Esophagus mucosa (tissue), 1 donor: ENCODE measurements at places on chromosomes 12 and 14.

DNA sequence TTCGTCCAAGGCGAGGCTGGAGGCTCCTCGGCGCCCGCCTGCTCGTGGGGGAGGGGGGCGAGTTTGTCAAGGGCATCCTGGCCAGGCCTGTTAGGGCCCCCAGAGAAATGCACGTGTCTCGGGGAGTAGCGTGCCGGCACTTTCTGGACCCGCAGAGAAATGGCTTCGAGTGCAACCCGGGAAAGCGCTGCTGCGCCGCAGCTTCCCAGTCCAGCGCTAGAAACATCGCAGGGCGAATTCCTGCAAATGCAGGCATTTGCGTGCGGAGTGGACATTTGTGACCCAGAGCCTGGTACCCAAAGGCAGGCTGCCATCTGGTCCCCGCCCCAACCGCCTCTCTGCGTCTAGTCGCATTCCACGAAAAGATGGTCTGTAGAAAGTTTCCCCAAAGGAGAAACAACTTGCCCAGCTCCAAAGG lies 756 bp downstream of the LGR5 start:
- ATAC-seq, result no peak

GRCh38 chr14:60647081-60647836 lies 2.0 kb downstream of the SIX1 start:
- ATAC-seq, result peak; percentile 25

- no peak for ATAC-seq
Measured at GRCh38 chr12:27031531-27031930, 9.2 kb downstream of the MED21 start.

DNA sequence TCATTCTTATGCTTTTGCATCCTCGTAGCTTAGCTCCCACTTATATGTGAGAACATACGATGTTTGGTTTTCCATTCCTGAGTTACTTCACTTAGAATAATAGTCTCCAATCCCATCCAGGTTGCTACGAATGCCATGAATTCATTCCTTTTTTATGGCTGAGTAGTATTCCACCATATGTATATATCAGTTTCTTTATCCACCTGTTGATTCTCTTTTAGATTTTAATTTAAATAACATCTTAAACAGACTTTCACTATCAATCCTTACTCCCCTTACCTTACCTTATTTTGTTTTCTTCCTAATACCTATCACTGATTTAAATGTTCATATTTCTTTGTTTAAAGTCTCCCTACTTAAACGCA lies 488 bp upstream of the FBXW8 start:
- no peak for ATAC-seq

- no peak for ATAC-seq
Measured at GRCh38 chr14:60154671-60155070, 10.5 kb downstream of the DHRS7 start.

- no peak for ATAC-seq
Measured at GRCh38 chr12:120490833-120491512, 4.9 kb upstream of the DYNLL1 start.

- no peak for ATAC-seq
Measured at GRCh38 chr12:89993632-89994031, 285.0 kb upstream of the ATP2B1 start.

- peak; percentile 36 for ATAC-seq
Measured at GRCh38 chr12:123253641-123254459, 17.8 kb downstream of the CDK2AP1 start.
